Omental fat pad (tissue), 4 donors: ENCODE measurements at places on chromosomes 12 and 14. TPM values are rescaled to one million over a fixed set of nuclear protein-coding genes. Genes with fewer than 3 reads are reported as not detected.

DNA sequence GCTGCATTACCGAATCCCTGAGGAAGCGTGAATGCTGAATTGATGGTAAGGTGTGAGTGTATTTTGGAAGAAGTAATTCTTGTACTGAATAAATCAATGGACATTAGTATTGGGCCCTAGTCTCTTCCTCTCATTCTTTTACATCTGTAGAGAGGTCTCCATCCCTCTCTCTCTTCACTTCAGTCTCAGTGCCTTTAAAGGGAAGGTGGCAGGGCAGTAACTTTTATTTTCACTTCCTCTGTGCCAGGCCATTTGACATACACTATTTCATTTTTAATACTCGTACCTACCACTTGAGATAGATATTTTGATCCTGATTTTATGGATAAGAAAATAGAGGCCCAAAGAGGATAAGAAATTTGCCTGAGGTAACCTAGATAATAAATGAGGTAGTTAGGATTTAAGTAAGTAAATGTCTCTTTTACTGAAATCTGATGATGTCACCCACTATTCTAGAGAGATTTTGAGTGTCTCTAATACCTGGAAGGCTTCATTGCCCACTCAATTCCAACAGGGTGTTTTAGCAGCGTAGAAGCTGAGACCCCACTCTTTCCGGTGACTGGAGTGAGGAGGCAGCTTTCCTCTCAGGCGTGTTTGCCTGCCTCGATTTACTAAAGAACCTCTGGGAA lies 177.9 kb upstream of the PRICKLE1 start:
- DNase-seq: no peak

DNA sequence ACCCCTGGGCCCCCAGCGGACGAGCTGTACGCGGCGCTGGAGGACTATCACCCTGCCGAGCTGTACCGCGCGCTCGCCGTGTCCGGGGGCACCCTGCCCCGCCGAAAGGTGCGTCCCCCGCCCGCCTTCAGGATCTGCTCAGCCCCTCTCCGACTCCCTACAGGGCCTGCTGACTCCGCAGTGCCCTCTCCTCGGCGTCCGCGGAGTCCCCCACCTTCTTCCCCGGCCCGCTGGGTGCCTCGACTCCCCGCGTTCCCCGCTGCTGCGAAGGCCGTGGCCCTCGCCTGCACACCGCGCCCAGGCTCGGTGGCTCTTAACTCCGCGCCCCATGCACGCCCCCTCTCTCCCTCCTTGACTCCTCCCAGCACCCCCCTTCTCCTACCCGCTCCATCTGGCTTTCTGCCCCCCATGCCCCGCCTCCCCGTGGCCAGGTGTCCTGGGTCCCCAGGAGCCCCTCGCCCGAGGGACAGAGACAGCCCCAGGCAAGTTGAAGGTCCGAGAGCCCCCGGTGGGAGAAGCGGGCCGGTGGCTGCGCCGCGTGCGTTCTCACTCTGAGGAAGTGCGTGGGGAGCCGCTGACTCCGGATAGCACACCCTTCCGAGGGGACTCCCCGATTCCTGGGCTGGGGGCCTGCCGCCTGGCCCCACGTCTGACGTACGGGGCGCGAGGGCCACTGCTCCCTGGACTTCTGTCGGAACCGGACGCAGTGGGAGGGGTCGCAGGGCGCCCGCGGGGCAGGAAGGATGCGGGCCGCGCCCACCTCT lies 594 bp downstream of the TAMALIN start:
- no peak for DNase-seq

- DNase-seq: no peak
These were observed 108.7 kb downstream of the TTC8 start for GRCh38 chr14:88933191-88933590.

The TRIP11 gene
- total RNA-seq: 26.2 TPM

The POLE2 gene
- total RNA-seq: 2.6 TPM

GRCh38 chr14:72057701-72058285 lies 125.6 kb downstream of the RGS6 start:
- DNase-seq: no peak

GRCh38 chr12:122064780-122065588 lies 13.6 kb upstream of the MLXIP start:
- peak; percentile 62 for DNase-seq

DNA sequence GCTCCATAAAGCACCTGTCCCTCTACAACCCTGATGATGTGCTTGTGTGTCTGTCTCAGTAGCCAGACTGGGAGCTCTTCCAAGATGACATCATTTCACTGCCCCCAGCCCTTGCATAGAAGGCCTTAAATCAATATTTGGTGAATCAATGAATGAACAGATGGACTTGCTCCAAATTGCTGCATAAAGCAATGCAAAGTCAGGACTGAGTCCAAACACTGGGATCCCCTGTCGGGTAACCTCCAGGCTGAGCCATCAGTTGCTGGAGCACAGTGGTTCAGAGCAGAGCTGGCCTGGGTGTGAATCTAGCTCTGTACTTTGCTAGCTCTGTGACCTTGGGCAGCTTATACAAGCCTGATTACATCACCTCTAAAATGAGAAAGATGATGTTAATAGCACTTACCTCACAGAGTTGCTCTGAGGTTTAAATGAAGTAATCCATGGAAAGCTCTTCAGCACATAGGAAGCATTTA lies 120.3 kb upstream of the VASH1 start:
- no peak for DNase-seq

- DNase-seq: no peak
These were observed 92.6 kb upstream of the SFSWAP start for GRCh38 chr12:131618303-131618658.

DNA sequence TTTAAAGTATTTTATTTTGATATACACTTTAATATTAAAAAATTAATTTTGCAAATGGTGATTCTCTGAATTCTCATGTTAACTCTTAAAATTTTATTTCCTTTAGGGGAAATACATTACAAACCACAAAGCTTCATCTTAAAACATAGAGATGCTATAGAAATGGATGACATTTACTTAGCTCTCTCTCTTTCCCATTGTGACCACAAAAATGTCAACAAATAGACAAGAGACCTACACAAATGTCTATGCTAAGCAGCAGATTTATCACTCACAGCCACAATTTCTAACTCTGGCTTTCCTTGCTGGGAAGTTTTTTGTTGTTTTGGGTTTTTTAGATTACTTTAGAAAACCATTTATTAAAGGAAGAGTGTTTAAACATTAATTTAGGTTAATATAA lies 19.9 kb upstream of the PHC1 start:
- DNase-seq: no peak

- DNase-seq: no peak
These were observed 57.0 kb downstream of the SMUG1 start for GRCh38 chr12:54131641-54132280.

The TCL1A gene
- total RNA-seq: not detected

DNA sequence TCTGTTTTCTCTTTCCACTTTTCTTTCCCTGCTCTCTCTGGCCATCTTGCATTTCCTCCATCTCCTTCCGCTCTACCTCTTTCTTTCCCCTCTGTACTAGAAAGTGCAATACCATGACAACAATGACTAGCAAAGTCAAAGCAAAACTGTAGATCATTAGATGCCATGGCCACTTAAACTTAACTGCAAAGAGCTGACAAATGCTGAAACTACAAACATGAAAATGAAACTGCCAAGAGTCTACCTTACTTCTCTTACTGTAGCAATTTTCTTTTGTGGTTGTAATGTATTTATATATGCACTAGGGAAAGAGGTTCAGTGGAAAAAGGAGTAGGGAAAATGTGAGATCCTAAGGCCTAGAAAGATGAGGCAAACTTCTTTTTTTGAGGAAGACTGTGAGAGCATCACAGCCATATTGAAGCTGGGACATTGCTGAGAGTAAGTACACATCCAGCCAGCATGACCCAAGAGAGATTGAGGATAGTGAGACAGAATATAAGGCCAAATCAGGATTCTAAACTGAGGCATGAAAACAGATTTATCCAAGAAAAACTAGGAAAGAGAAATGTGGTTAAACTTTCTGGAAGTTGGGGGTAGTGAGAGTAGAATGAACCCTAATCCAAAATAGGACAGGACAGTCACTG lies 276.6 kb upstream of the NAV3 start:
- no peak for DNase-seq

GRCh38 chr14:74425525-74426201 lies 347 bp downstream of the SYNDIG1L start:
- DNase-seq: no peak
